NCI-H187 treated with DMSO at 0.1 percent for 48 hours (cell line): ENCODE measurements at places on chromosomes 7 and 10.
A peak's percentile ranks its signal among the peaks of the same experiment; 100 is the strongest.

- no peak for DNase-seq
These were observed 148.8 kb downstream of the NOC3L start for GRCh38 chr10:94213980-94214379.

DNA sequence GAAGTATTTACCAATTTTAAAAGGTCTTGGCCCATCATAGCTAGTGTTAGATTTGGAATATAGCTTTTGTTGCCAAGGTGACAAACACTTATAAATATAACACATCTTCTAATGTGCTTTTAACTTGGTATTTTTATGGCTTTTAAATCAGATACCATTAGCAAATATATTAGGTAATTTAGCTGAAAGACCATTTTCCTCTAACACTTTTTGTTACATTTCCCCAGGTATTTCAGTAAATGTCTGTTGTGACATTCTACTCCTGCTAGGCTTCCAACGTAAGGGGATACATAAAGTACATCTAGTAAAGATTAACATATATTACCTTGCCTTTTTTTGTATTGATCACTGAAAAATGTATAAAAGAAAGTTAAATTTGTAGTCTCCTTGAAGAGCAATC, 75.0 kb upstream of the SEM1 start:
- DNase-seq = no peak

GRCh38 chr7:48505051-48505450, 333.8 kb downstream of the ABCA13 start:
- DNase-seq = no peak

DNA sequence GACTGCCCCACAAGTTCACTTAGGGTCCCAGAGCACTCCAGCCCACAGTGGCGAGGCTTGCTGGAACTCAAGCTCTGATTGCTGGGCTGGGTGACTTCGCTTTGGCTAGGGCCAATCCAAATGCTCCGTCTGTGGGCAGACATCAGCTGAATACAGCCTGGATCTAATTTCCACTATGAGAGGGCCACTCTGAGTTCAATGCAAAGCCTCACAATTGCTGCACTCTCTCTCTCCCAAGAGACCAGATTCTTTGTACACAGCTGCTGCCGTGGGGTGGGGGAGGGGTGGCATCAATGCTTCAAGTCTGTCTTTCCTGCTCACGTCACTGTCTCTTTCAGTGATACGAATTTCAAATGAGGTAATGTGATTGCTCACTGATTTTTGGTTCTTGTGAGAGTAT, 47.3 kb upstream of the BPGM start:
- DNase-seq = peak; percentile 48

- DNase-seq = no peak
These were observed 1.4 kb downstream of the WNT16 start for GRCh38 chr7:121330053-121330833.

GRCh38 chr10:67246066-67246555, 320.3 kb downstream of the LRRTM3 start:
- DNase-seq = no peak

GRCh38 chr10:104809288-104810090, 168.4 kb downstream of the SORCS3 start:
- no peak for DNase-seq

DNA sequence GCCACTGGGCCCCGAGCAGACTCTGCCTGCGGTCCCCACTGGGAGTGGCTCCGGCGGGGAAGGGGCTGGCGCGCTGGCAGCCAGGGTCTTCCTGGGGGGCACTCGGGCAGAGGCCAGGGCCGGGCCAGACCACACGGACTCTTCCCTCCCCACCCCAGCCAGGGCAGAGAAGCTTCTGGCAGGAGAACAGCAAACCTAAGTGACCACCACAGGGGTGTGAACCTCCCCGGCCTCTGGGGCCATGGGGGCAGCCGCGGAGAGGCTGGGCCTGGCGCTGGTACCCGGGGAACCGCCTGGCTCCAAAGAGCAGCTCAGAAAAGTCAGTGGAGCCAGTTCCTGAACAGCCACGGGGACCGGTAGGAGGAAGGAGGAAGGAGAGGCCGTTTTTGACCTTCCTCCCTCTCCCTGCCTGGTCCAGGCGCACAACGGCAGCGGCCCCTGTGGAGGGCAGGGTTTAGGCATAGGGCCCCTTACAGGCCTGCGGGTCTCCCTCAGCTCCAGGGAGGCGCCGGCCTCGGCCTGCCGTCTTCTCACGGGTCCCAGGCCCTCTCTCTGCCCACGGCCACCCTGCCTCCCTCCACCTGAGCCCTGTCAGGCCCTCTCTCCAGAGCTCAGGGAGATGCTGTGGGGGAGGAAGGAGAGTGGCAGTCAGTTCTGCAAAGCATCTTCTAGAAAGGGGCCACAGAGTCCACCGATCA, 51.8 kb downstream of the TMEM209 start:
- DNase-seq = no peak

GRCh38 chr10:11192304-11193000, 174.8 kb downstream of the CELF2 start:
- DNase-seq = no peak

GRCh38 chr7:16359216-16359615, 62.1 kb downstream of the CRPPA start:
- DNase-seq = no peak

DNA sequence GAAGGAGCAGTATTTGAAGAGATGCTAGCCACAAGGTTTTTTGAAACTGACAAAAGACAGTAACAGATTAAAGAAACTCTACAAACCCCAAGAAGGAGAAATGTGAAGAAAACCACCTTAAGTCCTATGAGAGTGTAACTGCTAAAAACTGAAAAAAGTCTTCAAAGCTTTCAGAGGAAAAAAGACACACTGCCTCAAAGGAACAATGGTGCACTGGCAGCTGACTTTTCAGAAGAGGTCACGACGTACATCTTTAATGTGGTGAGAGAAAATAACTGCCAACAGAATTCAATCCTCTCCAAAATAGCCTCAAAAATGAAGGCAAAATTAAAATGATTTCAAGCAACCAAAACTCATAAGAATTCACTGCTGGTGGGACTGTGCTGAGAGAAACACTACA, 94.0 kb downstream of the VIPR2 start:
- DNase-seq = no peak

DNA sequence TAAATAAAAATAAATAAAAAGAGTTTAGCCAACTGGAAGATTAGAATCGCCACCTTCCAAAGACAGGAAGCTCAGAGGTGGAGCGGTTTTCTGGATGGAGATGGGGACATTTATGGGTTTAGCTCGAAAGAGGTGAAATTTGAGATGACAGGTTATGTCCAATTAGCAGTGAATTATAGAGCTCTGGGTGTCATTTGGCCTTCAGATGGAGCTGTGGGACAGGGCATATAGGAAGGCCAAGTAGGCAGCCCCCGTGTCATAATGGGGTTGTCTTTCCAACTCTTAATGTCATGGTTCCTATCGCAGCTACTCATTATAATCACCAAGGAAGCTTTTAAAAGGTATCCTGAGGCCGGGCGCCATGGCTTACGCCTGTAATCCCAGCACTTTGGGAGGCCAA, 21.0 kb upstream of the EEPD1 start:
- DNase-seq = no peak

DNA sequence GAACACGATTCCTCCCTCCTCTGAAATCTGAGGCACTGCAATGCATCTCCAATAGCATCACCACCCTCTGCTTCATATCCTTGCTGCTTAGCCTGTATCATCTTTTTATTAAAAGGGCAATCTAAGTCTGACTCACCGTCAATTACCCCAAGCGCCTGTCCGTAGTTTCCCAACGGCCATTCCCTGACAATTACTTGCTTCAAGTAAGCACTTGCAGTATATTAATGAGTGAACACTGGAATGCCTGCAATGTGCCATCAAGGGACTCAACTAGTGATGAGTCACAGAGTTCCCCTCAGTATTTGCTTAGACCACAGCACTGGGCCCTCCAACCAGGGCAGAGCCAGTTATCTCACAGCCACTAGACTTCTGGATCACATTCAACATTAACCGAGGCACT, 19.5 kb upstream of the PPP1R3C start:
- DNase-seq = no peak
